Lung microvascular endothelial cell (primary cell): ENCODE measurements at places on chromosomes 13 and 19. TPM values are rescaled to one million over a fixed set of nuclear protein-coding genes. Genes with fewer than 3 reads are reported as not detected.
A peak's percentile ranks its signal among the peaks of the same experiment; 100 is the strongest.

- DNase-seq = no peak
These were observed 196.7 kb upstream of the SLITRK6 start for GRCh38 chr13:85995788-85996418.

DNA sequence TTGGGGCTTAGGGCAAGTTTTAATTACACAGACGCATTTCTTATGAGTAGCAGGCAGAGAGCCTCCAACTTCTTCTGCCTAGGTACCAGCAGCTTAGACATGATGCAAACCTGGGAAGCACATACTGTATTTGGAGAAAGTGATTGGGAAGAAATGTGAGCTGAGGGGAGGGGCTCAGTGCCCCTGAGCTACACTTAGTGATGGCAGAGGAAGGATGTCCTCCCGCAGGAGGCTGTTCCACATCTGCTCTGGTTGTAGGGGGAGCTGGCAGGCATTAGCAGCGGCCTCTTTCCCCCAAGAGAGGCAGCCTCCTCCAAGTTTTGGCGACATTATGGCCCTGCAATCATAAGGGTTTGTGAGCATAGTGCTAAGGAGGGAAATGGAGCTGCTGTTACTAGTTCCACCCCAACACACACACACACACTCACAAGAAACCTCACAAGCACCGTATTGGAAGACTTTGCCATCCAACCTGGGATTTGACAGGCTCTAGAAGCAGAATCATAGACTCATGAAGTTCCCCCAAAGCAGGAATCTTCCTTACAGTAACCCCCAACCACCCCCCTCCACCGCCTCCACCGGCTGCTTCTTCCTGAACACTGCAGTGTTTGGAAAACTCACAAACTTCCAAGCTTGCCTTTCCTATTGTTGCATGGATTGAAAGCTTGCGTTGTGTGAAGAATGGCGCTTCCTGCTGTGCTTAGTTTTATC lies 3.3 kb downstream of the ALOX5AP start:
- peak; percentile 56 for DNase-seq

DNA sequence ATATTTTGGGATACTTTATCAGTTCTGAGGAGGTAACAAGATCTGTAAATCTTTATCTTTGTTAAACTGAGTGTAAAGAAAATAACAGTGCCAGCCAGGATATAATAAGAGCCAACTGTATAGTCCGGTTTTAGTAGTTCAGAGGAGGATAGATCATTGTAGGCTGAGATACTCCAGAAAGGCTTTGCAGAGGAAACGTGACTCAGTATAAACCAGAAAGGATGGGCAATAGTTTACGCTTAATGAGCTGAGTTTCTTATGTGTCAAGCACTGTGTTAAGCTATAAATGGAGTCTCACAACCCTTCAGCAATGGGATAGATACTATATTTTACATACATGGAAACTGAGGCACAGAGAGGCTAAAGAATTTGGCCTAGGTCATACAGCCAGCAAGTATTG lies 3.8 kb downstream of the RFXAP start:
- DNase-seq = peak; percentile 80

DNAAF3 gene
- total RNA-seq = 0.22 and 0.40 TPM in 2 replicates

PRR22 gene
- 0.22 and 0.40 TPM in 2 replicates for total RNA-seq

DNAJC15 gene
- total RNA-seq = 4.2 and 5.2 TPM in 2 replicates

RFPL4AL1 gene
- 0.22 and 0.40 TPM in 2 replicates for total RNA-seq

DNA sequence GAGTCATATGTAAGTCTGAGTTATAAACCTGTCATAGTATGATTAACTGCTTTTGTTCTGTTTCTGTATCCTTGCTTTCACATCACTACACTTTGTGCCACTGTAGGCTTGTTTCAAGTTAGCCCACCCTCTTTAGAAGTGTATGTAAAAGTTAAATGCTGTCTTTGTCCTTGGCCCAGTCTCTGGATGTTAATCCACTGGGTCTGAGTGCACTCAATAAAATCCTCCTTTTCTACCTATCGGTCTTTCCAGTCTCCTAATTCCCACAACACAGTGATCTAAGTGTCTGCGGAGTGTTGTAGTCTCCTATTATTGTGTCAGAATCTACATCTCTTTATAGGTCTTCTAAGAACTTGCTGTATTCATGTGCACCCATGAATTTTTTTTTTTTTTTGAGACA lies 14.1 kb downstream of the ZNF429 start:
- no peak for DNase-seq

TSSK6 gene
- total RNA-seq = 0.65 and 1.2 TPM in 2 replicates

- DNase-seq = peak; percentile 83
These were observed 19.1 kb upstream of the KCTD4 start for GRCh38 chr13:45219938-45220375.

GRCh38 chr19:43798026-43798545 lies 4.2 kb downstream of the LYPD5 start:
- DNase-seq = no peak

DNA sequence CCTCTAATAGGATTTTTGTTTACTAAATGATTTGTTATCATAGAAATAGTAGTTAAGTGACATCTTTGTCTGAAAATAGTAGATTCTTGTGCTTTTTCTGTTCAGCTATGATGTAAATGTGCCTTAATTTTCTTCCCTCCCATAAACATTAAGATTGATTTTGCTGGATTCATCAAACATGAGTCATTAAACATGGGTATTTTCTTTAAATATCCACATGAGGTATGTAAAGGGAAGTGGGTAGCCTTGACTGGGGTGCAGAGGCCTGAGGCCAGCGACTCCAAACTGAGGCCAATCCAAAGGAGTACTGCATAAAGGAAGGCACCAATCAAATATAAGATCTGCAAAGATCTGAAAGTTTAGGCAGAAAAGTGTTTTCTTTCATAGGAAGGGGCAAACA lies 3.7 kb downstream of the ZNF136 start:
- peak; percentile 51 for DNase-seq

- peak; percentile 57 for DNase-seq
These were observed 17.4 kb upstream of the AP1M2 start for GRCh38 chr19:10604460-10604980.

DNA sequence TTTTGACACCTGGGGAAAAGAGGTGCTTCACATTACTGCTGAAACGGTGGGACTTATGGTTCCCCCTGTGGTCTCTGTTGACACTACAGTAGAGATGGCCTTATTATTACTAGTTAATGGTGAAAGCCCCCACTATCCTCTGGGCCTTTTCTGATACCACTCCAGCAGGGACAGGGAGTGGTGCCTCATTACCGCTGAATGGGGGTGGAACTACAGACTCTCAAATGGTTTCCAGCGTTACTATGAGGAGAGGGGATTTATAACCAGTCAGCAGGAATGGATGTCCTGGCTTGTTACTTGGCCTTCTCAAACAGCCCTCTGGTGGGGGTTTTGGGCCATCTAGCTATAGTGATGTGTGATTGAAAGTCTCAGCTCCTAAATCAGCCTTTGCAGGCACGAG lies 96.7 kb upstream of the DIAPH3 start:
- DNase-seq = no peak

DNA sequence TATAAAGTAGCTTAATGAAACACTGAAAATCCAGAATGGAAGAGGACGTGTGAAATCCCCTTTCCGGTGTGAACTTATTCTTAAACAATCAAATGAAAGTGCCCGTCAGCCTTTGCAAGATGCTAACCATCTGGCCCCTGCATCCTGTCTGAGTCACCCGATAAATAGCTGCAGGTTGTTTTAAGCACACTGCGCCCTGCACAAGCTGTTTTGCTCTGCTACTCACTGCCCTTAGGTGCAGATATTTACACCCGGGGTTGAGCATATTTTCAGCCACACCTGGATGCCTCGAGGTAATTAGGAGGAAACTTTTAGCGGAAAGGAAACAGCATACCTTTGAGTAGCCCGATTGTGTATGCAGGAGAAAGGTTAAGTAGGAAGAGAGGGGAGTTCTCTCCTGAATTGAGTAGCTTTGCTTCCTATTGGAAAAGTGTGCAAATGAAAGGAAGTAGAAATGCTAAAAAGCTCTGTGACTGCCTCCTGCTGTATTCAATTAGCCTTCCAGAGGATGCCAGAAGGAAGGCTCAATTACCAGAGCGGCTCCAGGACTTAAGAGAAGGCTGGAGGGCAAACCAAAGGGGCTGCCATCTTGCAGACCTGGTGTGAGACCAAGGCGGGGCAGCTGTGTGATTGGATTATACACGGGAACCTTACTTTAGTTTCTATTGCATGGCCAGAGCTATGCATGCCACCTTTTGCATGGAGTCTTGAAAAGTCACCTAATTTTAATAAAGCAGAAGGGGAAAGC lies 42.5 kb downstream of the IRS2 start:
- DNase-seq = peak; percentile 20

CEACAM19 gene
- 0.44 and 1.2 TPM in 2 replicates for total RNA-seq

POLR2I gene
- total RNA-seq = 123 and 143 TPM in 2 replicates

ZNF223 gene
- 2.8 and 5.0 TPM in 2 replicates for total RNA-seq

DNA sequence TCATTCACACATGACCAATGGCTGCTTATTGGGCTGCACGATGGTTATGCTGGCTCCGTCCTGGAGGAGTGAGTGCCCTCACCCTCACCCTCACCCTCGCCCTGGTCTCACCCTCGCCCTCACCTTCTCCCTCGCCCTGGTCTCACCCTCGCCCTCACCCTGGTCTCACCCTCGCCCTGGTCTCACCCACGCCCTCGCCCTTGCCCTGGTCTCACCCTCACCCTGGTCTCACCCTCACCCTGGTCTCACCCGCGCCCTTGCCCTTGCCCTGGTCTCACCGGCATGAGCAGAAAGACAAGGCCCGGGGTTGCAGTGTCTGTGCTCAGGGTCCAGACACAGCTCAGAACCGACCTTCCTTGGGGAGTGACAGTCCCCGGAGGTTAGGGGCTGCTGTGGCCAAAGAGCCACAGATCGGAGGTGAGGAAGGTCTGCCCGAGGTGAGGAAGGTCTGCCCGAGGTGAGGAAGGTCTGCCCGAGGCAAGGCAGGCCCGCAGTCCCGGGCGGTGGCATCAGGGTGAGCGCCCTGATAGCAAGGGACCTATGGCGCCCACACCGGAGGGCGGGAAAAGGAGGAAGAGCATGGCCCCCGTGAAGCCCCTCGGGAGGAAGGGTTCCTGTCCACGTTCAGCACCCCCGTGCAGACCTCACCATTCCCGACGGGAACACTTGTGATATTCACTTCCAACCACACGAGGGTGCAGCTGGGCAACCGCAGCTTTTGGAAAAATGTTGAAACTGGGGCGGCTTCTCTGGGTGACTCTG lies 65.6 kb downstream of the MCF2L start:
- peak; percentile 72 for DNase-seq

DNA sequence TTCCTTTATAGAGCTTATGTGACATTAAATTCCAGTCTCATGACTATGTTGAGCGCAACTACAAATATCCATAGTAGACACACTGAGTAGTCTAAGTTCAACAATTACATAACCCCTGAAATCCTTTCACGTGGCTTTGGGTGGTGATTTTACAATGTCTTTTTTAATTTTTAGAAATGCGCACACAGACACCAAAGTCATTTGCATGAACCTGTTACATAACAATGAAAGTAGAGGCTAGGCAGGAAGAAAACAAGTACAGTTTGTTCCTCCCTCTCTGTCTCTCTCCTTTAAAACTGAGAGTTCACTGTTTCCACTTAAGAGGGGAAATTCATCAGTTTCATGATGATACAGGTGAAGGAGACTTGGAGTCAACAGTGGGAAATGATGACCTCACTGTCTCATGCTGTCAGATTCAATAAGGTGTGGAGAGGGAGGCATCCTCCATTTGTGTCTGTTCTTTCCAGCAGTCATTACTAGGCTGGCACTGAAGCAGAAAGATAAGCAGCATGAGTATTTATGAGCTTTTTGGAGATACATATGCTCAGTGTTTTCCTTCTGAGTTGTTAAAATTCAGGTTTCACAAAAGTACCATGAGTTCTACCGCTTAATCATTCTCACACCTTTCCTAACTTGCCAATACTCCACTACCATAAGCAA lies 201.8 kb downstream of the LHFPL6 start:
- DNase-seq = no peak

DNA sequence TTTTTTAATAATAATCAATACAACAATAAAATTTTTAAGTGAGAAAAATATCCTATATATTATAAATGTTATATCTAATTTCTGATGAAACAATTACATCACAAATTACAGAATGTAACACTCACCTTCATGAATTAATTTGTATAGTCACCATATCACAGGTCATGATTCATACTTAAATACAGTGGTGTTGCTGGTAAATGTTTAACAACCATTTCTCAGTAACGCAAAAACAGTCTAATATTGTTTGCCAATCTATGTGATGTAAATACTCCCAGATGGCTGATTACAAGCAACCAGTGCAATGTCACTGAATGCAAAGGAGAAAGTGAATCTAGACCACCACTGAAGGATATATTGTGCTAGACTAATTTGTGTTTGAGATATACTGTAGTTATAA lies 97.5 kb downstream of the DIAPH3 start:
- no peak for DNase-seq

- DNase-seq = peak; percentile 86
These were observed 71.0 kb downstream of the ITGBL1 start for GRCh38 chr13:101523154-101524131.

ZNF221 gene
- 3.3 and 4.0 TPM in 2 replicates for total RNA-seq

KCNJ14 gene
- total RNA-seq = under 0.01 and 0.20 TPM in 2 replicates

- DNase-seq = no peak
These were observed 65.6 kb downstream of the IER2 start for GRCh38 chr19:13215572-13216380.

DNA sequence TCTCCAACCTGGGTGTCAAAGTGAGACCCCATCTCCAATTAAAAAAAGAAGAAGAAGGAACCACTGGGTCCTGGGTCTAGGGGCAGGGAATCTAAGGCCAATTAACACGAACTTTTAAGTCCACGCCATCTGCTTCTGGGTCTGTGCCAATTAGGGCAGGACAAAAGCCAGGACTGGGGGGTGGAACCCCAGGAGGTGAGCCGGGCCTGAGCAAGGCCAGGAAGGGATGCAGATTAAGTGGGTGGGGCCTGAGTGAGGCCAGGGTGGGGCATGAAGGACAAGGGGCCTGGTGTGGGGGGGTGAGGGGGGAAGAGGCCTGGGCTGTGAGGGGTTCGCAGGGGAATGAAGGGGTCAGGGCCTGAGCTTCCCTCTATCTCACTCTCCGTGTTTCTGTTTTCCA lies 26.3 kb upstream of the ZNF83 start:
- DNase-seq = no peak

ANGPTL8 gene
- total RNA-seq = not detected in 2 replicates
